MG63 (cell line): ENCODE measurements at places on chromosomes 16 and 17.

DNA sequence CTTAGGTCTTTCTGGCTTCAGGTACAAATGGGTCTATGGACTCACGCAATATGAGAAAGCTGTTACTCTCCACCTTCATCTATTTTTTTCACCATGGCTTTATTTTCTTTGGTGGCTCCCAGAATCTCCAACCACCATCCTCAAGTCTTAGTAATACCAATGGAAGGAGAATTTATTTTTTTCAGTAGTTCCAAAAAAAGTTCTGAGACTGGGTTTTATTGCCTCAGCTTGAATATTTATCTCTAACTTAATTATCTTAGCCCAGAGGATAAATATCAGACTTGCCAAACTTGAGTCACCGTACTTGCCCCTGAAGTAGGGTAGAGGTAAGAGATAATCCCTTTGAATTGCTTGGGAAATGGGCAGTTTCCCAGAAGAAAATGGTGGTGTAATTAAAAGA, 23.2 kb upstream of the CACNG3 start:
- no peak for DNase-seq

DNA sequence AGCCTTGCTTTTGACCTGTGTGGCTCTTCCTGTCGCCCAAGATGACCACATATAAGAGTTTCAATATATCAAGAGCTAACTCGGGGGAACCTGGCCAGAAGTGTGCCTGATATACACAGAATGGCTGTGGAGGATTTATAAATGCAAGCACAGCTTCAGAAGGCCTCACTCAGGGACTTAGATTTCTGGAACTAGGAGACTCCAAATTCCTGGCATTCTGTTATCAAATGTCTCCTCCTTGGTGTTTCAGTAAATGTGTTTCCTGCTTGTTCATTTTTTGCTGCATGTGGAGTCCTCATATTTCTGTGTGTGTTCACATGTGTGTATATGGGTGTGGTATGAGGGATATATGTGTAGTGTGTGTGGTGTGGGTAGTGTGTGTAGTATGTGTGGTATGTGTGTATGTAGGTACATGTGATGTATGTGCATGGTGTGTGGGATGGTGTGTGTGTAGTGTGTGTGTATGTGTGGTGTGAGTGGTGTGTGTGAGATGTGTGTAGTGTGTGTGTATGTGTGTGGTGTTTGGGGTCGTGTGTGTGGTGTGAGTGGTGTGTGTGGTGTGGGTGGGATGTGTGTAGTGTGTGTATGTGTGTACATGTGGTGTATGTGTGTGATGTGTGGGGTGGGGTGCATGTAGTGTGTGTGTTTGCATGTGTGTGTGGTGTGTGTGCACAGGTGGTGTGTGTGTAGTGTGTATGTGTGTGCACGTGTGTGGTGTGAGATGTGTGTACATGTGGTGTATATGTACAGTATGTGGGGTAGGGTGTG, 981 bp upstream of the CD300H start:
- no peak for DNase-seq

GRCh38 chr17:77145612-77146245, 5.0 kb downstream of the SEC14L1 start:
- peak; percentile 44 for DNase-seq

GRCh38 chr17:74449773-74450172, 16.7 kb upstream of the CD300A start:
- DNase-seq, result no peak

DNA sequence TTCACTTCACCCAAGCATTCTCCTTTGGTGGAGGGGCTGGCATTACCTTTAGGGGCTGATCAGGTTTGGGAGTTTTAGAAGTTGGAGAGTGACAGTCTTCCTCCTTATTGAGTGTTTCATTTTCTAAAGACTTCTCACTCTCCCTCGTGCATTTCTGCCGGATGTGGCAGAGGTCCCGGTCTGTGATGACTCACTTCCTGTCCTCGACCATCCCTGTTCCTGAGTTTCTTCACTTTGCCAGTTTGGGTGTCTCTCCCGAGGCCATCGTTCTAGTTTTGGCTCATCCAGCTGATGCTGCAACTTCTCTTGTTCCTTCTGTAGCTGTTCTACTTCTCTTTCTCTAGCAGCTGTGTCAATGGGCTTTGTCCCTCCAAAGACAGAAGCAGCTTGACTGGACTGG, 104.3 kb downstream of the PHKB start:
- peak; percentile 73 for DNase-seq

GRCh38 chr17:17150448-17150800, 55.7 kb downstream of the PLD6 start:
- no peak for DNase-seq

GRCh38 chr16:80253741-80254140, 287.1 kb upstream of the DYNLRB2 start:
- no peak for DNase-seq

DNA sequence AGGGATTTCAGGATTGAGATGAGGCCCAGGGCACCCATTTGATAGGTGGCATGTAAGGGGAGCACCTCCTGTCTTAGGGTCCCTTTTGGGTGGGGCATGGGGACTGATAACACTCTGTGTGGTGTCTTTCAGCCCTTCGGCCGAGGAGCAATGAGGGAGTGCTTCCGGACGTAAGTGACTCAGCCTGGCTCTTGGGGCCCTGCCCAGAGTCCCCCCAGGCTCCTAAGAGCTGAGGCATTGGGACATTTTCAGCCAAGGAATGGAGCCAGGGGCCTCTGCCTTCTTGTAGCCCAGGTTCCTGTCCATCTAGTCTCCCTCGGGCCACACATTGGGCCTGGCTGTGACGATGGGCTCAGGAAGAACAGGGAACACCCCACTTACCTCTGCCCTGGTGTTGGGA, 44.4 kb downstream of the EEF2K start:
- peak; percentile 18 for DNase-seq

DNA sequence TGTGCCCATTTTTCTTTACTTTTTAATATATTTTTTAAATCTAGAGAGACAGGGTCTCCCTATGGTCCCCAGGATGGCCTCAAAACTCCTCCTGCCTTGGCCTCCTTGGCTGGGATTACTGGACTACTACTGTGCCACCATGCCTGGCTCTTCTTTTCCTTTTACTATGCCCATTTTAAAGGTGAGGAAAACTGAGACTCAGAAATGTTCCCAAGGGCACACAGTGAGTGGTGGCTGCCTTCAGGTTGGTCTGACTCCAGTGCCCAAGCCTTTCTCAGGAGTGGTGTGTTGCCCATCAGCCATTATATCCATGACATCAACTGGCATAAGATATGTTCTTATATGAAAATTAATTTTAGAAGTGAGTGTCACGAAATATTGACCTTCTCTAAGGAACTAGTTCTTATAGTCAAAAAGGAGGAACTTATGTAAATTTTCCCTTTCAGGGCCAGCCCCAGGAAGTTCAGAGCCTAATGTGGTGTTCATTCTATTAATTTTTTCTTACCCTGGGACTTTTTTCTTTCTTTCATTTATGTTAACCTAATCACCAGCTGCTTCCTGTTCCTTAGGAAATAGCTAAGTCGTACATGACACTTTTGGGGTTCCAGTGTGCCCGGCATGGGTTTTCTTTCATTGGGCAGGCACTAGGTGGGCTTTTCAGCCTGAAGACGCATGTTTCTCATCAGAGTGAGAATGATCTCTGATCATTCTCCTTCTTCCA, 17.9 kb upstream of the SPN start:
- no peak for DNase-seq

DNA sequence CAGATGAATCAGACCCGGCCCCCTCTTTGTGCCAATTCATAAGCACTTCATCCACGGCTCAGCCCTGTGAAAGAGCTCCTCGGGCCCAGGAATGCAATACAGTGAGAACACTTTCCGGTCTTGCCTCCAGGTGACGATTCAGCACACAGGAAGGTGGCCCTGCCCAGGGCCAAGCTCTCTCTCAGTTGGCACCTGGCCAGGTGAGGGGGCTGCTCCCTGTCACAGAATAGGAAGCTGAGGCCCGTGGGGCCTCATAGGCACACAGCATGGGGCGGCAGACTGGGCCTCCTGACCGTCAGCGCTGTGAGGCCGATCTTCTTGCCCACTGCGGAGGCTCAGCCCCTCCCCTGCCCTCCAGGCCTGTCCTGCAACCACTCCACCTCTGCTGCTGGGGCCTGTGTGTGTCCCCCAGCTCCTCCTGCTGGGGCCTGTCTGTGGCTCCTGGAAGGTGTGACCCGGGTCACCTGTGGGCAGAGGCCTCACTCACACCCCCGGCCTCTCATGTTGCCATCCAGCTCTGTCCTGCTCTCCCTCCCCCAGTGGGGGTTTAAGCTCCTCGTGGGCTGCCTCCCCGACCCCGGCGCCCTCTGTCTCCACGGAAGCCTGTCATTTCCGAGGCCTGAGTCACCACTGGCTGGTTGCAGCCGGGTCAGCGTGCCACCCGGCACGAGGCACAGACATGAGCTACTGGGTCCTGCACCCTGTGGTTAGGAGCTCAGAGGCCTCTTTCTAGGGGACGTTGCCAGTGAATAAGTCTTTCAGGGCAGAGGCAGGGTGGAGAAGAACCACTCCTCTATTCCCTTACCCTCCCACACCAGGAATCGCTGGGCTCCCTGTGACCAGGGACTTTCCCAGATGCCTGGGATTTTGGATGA, 114.4 kb downstream of the SEC14L1 start:
- DNase-seq, result peak; percentile 98

- no peak for DNase-seq
These were observed 151.6 kb downstream of the SOCS1 start for GRCh38 chr16:11104168-11105037.

- no peak for DNase-seq
These were observed 39.8 kb upstream of the METTL16 start for GRCh38 chr17:2551493-2551892.

DNA sequence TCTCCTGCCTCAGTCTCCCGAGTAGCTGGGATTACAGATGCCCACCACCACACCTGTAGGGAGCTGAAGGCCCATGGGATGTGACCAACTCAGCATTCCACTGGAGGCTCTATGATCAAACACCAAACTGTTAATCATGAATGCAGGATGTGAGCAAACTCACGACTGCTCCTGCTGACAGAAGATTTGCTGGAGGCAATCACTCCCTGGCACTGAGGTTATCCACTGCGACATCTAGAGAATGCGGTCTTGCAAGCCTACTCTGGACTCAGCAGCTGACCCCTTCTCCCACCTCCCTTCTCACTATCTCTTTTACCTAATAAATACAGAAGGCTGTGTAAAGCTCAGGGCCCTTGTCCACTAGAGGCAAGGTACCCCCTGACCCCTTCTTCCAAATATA, 4.9 kb downstream of the TEX14 start:
- DNase-seq, result no peak

- no peak for DNase-seq
These were observed 150.0 kb upstream of the RBFOX1 start for GRCh38 chr16:7182510-7183109.

DNA sequence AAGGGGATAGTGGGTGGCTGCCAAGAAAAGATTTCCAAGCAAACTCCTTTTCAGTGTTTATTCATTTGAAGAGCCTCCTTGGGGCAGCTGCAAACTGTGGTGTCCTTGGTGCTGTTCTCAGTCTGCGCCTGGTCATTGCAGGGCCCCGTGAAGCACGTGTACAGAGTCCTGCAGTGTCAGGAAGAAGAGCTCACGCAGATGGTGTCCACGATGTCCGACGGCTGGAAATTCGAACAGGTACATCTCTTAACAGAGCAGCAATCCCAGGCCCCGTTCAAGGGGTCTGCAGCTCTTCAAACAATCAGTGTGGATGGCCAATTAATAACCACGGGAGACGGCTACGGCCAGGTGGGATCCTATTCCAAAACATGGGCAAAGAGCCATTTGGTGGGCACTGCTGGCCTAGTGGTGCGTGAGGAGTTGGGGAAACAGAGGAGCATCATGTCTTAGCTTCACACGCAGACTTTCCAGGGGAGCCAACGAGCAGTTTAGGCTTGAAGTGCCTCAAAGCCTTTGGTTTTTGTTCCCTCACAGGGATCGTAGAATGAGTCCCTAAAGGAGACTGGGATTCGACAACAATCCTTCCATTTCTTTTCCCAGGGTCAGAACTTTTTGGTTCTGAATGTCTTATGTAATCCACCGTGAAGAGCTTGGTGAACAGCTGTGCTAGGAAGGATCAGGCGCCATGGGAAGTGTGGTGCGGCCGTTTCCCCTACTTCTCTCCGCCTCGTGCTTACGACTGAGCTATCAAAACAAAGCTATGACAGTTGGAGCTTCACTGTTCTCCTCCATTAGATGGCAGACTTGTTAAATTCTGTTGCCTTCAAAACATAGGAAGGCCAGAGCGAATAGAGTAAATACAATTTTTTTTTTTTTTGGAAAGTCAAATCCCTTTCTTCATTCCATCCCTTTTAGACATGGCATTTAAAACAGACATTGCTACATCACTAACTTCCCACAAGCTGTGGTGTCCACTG, 12.6 kb downstream of the KCTD2 start:
- no peak for DNase-seq

- DNase-seq, result no peak
These were observed 378.3 kb downstream of the CPPED1 start for GRCh38 chr16:12425134-12425941.

DNA sequence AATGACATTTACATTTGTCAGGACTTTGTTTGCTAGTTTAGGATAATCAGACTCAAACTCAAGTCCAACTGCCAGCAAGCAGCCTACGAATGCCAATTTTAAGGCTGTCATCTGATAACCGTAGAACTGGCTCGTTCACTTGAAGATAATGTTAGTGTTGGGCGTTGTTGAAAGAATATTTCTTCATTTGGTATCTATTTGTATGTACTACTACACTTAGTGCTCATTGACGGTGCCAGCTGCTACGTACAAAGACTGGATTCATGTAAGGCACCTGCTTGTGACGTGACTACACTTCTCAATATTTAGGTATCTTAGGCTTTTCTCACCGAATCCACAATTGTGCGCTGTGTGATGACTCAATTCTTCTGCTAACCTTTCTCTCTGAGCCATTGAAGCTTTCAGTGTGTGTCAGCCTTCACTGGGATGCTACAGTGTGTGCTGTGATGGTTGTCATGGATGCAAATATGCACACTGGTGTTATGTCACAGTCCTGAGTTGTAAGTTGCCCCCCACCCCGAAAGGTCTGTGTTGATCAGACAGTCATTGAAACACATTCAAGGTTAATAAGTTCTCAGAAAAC, 5.7 kb downstream of the ATP2C2 start:
- DNase-seq, result no peak

GRCh38 chr17:11874756-11875155, 122.5 kb downstream of the ZNF18 start:
- DNase-seq, result no peak

GRCh38 chr17:81258292-81258691, 19.2 kb downstream of the NDUFAF8 start:
- DNase-seq, result no peak

- no peak for DNase-seq
These were observed at the start of gene TMIGD1 for GRCh38 chr17:30333503-30334360. Gene TMIGD1 (minus strand): TSS chr17:30334057. CDS start chr17:30332133, 1,924 bp downstream.

GRCh38 chr16:813204-813915, 12.8 kb upstream of the GNG13 start:
- no peak for DNase-seq

GRCh38 chr17:179781-180380, 1.6 kb downstream of the DOC2B start:
- no peak for DNase-seq

DNA sequence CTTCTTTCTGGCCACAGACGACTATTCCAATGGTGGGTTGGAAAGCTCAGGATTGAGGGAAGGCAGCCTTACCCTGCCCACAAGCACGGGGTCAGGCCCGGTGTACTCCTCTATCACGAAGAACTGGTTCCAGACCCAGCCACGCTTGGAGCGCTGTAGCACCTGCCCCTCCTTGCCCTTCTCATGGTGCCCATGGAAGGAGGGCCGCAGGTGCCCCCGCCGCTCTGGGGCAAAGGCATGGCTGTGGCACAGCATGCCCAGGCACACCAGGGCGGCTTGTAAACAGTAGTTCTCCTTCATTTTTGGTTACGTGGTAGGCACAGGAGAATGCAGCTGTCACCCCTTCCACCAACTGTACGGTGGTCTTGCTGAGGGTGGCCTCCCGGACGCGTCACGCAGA, 117.3 kb downstream of the CDH11 start:
- no peak for DNase-seq
